ENCODE measurements at places on chromosomes 4 and X.

- DNase-seq, result no peak
Observed at GRCh38 chr4:153513596-153513995, 47.4 kb downstream of the TMEM131L start.

- peak; percentile 53 for DNase-seq
Observed at GRCh38 chr4:173013232-173013930, 155.2 kb upstream of the GALNT7 start.

GRCh38 chrX:68915778-68916177 is 87.0 kb downstream of the EFNB1 start:
- no peak for DNase-seq

DNA sequence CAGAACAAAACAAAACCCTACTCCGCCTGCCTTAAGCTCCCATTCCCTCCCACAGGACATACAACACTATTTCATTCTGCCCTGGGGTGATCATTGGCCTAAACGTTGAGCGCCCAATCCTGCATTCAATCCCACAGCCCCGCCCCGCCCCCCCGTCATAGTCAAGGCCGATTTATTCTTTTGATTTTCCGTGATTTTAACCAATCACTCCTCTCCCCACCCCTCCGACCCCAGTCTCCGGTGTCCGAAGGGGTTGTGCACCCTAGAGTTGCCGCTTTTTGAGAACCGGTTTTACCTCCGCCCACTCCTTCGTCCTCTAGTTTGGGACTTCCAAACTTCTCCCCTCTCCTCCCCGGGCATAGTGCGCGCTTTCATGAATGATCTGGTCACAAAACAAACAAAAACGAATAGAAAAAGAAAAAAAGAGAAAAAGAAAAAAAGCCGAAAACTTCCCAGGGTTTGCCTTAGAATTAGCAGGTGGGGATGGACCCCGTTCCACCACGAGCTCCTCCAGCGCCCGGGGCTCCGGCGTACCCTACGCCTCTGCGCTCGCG is 446 bp upstream of the UBE2A start:
- DNase-seq, result peak; percentile 24

DNA sequence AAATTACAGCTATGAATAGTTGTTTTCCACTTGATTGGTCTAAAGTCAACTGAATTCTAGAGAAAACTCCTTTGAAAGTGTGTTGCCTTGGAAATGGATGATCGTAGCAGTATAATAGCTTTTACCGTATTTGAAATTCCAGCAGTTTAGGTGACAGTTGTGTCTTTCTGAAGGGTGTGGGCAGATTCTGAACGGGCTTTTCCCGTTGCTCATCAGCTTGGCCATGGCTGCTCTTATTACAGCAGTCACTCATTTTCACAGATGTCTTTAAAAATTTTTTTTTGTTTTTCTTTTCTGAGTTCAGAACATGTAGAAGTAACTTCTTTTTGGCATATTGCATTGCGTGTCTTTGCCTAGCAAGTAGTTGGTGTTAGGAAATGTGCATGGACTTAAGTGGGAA is 69.6 kb upstream of the SLC4A4 start:
- DNase-seq, result no peak

- DNase-seq, result no peak
Observed at GRCh38 chrX:12885508-12885907, 18.6 kb downstream of the TLR7 start.

GRCh38 chr4:129429581-129430320 is 333.8 kb downstream of the C4orf33 start:
- DNase-seq, result no peak

- DNase-seq, result no peak
Observed at GRCh38 chr4:57640391-57641100, 530.4 kb upstream of the IGFBP7 start.

DNA sequence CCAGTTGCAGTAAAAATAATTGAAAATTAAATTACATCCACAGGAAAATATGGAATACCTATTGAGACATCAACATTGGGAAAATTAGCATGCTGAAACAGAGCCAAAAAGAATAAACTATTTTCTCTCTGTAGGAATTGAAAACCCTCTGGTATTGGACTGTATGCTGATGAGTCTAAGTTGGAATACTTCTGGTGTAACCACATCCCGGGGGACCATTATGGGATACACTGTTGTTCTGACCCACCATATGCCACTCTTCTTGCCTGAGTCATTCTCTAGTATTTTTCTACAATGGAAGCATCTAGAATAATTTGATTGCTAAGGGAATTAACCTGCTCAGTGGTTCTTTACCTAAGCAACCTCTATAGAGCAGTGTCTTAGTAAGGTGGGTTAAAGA is 640.7 kb upstream of the AGA start:
- DNase-seq, result no peak

DNA sequence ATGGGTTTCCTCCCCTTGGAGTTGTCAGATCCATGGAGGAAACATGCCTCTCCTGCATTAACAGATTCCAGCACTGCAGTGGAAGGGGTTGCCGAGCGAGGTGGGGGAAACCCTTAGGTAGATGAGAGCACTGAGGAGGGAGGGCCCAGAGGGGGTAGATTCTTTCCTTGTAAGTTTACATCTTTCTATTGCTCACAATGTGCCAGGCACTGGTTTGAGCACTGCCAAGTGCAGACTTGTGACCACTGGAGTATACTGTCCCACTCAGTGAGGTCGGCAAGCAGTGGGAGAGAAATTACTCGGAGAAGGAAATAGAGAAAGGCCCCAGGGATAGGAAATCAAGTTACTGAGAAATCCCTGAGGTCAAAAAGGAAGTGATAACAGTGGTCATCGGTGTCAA is 27.8 kb upstream of the TMEM154 start:
- DNase-seq, result no peak

DNA sequence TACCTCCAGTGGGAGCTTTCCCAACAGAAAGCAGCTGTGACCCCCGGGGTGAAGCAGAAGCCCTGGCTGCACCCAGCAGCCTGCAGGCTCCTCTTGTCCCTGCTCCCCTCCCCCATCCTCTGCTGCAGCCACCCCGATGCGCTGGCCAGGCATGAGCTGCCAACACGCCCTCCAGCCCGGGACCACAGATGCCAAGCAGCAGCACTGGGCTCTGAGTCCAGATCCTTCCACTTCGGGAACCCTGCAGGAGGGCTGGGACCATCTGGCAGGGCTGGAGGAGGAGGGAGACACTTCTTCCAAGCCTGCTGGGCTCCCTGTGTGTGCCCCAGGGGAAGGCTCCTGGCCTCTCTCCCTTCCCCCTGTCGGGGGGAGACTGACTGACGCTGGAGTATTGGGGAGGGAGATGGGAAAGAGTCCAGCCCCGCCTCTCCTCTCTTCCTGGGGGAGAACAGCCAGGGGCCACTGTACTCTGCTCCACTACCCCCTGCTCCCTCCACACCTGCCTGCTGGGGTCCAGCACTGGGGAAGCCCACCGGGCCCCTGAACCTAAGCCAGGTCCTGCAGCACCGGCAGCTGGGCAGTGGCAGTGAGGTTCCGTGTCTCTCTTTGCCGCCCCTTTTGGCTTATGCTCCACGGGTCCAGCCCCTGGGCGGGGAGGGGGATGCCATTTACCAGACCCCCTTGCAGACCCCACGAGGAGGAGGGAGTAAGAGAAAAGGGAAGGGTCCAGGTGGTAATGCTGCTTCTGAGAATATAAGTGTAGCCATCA is 55.7 kb downstream of the PPP2R2C start:
- no peak for DNase-seq

- peak; percentile 2 for DNase-seq
Observed at GRCh38 chr4:149370785-149371420, 444.7 kb downstream of the IQCM start.

GRCh38 chr4:8341691-8342090 is 72.1 kb downstream of the HTRA3 start:
- no peak for DNase-seq

DNA sequence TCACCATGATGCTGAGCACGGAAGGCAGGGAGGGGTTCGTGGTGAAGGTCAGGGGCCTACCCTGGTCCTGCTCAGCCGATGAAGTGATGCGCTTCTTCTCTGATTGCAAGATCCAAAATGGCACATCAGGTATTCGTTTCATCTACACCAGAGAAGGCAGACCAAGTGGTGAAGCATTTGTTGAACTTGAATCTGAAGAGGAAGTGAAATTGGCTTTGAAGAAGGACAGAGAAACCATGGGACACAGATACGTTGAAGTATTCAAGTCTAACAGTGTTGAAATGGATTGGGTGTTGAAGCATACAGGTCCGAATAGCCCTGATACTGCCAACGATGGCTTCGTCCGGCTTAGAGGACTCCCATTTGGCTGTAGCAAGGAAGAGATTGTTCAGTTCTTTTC is 4.0 kb downstream of the HNRNPH2 start:
- DNase-seq, result no peak

- no peak for DNase-seq
Observed at GRCh38 chr4:108224611-108225053, 55.9 kb upstream of the LEF1 start.

- DNase-seq, result no peak
Observed at GRCh38 chr4:81870275-81870674, 398.6 kb upstream of the RASGEF1B start.

- no peak for DNase-seq
Observed at GRCh38 chr4:94461506-94461905, 9.8 kb downstream of the PDLIM5 start.

GRCh38 chr4:82145850-82146249 is 227.9 kb downstream of the HNRNPD start:
- no peak for DNase-seq

DNA sequence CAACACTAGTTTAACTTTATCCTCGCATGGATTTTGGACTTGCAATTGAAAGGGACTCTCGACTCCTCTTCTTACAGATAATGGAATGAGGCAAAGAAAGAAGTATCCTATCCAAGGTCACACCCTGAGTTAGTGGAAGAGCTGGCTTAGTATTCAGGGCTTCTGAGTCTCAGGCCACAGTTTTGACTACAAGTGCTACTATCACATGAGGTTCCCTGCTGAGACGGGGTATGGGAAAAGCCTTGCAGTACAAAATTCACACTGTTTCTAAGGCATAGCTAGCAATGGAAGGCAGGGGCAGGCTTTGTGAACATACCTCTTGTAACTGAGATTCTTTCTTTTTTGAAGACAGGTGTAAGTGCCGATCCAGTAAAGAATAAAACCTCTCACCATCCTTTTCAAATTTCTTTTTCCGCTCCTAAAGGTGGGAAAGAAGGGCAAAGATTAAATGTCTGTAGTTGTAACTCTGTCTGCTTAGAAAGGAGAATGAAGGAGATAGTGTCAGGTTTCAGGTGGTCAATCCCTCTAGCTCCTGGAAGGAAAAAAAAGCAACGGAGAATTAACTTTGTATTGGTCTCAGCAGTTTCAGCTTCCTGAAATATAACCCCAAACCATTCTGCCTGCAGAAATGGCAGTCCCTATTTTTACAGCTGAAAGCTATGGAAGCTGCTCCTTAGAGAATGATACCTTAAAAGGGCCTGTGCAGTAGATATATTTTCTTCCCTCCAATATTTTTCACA is 199.0 kb downstream of the OPHN1 start:
- DNase-seq, result no peak

- no peak for DNase-seq
Observed at GRCh38 chrX:29318012-29318411, 730.8 kb downstream of the IL1RAPL1 start.
